ENCODE measurements at places on chromosomes 2 and 18.

GRCh38 chr2:36741188-36741837 is 44.8 kb downstream of the VIT start:
- peak; percentile 4 for DNase-seq

DNA sequence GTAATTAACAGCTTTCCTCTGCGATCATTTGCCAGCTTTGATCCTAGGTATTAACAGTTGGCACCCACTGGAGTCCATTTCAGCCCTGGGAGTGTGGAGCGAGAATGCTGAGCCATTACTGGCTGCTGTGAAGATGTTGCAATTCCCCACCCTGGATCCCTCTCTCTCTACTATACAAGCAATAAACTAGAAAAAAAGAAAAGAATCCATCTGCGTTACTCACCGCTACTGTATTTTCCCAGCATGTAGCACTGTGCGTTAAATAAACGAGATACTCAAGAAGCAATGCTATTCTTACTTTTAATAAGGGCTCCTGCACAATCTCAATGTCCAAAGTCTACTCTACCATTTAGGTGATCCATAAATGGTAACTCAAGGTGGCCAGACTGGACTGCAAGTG is 8.5 kb downstream of the RTTN start:
- DNase-seq, result no peak

DNA sequence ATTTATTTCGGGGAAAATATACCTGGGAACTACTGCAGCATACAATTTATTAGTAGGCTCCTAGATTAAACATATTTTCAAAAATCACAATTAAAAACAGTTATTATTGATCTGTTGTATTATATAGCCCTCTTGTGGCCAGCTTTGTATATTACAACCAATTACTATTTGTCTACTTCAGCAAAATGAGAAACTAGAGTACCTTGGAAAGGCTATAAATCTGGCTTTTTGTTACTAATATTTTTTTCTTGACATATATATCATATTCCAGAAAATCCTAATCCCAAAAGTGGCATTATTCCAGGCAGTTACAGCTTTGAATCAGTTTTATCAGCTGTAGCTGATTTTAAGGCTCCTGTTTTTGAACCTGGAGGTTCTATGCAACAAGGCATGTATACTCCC is 101.2 kb downstream of the UBR3 start:
- DNase-seq, result peak; percentile 8

GRCh38 chr2:129004485-129004884 is 685.8 kb upstream of the HS6ST1 start:
- no peak for DNase-seq

GRCh38 chr18:37443325-37444055 is 122.1 kb downstream of the CELF4 start:
- no peak for DNase-seq

DNA sequence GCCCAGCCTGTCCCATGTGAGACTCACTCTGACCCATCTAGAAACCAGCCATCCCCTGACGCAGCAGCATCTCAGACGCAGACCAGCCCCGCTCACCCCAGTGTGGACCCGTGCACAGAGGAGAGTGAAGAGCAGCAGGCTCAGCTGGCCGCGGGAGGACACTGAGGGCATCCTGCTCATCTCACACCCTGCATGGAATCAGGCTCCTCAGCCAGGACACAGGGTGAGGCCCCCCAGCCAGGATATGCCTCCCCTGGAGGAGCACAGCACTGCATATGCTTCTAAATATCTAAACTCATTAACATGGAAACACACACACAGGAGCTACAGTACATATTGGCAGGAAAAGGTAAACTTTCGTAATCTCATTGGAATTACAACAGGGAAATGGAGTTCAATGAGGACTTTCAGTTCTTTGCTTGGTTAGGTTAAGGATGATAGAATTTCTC is 34.4 kb downstream of the NEMP2 start:
- no peak for DNase-seq

DNA sequence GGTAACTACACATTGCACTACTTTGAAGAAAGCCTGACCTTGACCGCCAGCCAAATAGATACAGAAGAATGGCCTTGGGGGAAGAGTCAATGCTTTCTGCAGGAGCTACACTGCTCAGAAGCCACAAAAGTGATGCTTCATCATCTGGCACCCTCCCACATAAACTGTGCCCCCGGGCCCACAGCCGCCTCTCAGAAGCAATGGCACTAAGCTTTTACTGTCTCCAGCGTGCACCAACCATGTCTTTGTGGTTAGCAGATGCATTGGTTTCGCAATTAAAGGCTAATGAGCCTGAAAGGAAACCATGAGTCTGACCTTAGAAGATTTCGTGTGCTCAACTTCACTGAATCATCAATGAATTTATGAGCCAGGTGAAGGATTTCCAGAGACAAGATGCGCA is 209.4 kb upstream of the TRIB2 start:
- DNase-seq, result peak; percentile 47

GRCh38 chr2:48251437-48252148 is 278.4 kb upstream of the STON1 start:
- DNase-seq, result no peak
